ENCODE measurements at places on chromosomes 13 and 19.

- no peak for DNase-seq
These were observed 20.4 kb downstream of the CEACAM3 start for GRCh38 chr19:41816761-41817160.

DNA sequence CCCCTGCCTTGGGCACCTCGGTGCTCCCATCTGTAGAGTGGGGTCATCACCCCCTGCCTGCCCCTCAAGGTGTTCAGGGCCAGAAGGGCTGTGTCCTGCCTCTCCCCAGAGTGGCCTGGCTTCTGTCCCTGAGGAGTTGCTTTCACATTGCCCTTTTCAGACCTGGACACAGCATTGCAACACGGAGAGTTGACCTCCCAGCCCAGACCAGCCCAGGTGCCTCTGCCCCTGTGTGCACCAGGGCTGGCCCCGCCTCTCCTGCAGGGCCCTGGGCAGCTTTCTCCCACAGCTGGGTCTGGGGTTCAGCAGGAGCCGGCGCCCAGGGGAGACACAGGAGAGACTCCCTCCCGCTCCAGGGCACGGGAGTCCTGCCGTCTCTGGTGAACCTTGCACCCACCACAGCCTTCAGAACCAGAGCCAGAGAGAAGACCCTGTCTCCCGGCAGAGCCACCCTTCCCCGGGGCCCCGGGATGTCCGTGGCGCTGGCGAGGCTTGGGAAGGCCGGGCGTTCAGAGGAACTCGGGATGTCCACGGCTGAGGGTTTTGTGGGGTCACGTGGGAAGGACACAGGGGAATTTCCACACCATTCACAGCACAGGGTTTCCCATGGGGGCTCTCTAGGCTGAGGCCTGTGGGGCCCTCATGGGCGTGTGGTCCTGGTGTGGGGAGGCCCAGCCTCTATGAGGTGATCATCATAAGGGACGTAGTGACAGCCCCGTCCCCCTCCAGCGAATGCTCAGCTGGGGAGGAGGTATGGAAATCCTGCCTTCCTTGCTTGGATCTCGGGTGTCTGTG, 23.2 kb downstream of the C13orf46 start:
- no peak for DNase-seq

- DNase-seq: no peak
These were observed 12.0 kb upstream of the ADPRHL1 start for GRCh38 chr13:113465300-113465699.

GRCh38 chr19:58108546-58108817, 10.5 kb upstream of the ZSCAN18 start:
- DNase-seq: no peak

GRCh38 chr13:48220592-48220980, 12.4 kb upstream of the ITM2B start:
- no peak for DNase-seq

DNA sequence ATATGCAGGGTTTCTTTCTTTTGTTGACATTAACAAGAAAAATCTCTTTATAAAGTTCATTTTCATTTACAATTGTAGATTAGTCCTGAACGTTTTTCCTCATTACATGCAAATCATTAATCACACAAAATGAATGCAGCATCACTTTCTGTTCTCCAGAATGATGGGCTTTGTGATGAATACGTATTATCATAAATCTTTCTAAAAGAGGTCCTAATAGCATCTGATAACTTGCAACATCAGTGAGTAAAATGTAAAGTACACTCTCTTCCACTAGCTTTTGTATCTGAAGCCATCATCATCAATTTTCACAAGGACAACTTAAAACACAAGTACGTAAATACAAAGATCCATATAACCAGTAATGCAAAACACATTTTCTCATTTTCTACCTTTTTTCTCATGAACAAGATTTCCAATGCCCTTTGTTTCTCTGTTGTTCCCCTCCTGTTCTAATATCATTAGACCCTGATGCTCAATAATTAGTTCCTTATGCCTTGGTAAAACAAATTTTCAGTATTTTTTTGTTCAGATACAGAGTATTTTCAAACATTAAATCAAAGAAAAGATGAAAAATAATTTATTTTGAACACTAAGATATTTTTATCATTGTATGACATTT, 437.4 kb upstream of the MIR17HG start:
- no peak for DNase-seq

GRCh38 chr13:21478881-21479808, 20.0 kb upstream of the ZDHHC20 start:
- peak; percentile 88 for DNase-seq

DNA sequence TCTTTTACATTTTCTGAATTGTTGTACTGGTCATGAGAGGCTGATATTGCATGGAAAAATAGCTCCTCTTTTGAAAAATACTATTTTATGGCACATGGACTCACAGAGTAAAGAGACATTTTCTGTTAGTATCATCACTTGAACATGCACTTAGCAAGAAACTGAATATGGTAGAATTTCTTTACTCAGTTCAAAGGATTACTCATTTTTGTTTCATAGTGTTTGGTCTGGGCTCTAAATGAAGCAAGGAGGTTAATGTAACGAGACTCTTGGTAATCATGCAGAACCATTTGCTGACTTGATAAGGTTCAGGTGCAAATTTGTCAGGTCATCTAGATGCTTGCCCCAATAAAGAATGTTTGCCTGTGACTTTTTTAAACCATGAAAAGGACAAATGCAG, 63.2 kb downstream of the GPC6 start:
- DNase-seq: no peak

DNA sequence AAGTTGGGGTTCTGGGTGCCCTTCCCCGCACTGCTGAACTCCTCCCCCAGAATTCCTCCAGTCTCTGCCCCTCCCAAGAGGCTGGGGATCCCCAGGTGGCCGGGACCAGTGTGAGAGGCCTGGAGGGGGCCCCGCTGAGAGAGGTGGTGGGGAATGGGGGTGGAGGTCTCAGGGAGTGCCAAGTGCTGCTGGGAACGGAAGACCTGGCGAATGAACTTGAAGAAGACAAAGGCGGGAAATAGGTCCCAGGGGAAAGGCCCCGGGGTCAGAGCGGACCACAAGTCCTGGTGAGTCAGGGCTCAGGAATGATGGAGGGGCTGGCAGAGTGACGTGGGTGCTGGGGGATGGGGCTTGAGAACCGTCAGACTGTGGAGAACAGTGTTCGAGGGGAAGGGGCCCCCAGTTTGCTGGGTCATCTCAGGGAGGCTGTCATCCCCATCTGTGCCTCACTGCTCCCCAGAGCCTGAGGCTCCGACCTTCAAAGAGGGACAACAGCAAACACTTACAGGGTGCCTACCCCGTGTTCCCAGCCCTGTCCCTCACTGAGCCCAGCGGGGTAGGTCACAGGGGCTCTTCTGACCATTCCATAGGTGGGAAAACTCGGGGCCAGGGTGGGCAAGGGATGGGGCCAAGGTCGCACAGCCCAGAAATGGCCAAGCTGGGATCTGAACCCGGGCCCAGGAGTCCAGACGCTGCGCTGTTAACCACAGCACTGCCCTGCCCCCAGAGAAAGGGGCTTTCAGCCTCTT, 16.0 kb upstream of the SEMA6B start:
- DNase-seq: peak; percentile 99

DNA sequence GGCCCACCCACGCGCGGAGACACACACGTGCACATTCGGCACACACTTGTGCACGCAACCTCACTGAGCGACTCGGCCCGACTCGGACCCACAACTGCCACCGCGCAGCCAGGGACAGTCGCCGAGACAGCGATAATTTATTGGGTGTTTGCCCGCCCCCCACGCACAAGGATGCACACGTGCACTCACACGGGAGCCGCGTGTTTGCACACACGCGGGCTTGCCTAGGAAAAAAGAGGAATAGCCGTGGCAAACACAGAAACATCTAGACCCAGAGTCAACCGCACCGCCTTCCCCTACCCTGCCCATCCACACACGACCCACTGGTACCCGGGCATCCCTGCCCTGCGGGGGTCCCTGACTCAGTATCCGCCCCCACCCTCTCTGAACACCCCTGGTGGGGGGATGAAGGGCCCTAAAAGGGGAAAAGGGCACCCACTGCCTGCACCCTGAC, 1.1 kb upstream of the SSBP4 start:
- no peak for DNase-seq

DNA sequence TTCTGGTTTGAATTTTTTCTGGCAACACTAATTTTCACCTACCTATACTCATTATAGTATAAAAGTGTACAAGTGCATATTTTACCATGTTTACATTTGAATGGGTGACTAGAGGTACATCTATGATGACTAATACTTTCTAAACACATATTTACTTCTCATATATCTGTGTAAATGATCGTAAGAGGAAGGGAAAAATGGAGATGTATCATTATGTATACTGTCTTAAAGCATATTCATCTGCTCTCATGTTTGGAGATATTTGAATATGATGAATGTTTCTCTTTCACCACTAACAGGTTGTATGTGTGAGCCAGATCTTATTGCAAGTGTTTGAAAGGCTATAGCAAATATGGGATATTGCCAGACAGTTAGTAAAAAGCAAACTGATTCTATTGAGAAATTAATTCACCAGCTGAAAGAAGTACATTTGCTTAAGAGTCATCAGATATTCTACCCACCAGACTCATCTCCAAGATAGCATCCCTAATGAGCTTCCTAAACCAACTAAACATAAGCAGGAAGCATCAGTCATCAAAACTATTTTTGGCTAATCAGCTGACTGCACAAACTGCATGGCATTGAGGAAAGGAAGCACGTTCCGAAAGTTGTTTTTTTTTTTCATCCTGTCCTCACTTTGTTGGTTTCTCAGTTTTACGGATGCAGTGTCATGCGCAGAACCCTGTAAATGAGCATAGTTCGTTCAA, 738.2 kb downstream of the GPC5 start:
- DNase-seq: peak; percentile 7

Measured in fibroblast of pulmonary artery (primary cell).